ENCODE measurements at places on chromosomes 6 and 20.

DNA sequence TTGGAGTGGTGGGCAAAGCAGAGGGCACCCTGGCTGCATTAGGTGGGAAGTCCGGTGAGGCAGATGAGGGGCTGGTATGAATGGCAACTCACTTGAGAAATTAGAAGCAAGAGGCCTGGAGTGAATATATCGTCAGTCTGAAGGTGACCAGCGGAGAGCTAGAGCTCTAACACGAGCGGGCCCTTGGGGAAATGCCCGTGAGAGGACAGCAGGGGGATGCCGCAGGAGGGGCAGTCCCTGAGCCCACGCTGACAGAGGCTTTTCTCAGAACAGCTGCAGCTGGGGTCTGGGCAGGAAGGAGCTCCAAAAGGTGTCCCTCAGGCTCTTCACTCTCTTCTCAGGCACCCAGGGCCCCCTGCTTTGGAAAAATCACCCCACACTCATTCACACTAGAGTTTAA, 32.0 kb upstream of the CD93 start:
- DNase-seq: no peak

GRCh38 chr6:837380-837779, 144.4 kb upstream of the EXOC2 start:
- no peak for DNase-seq

- DNase-seq: no peak
Measured at GRCh38 chr6:4804095-4804494, 27.9 kb downstream of the CDYL start.

DNA sequence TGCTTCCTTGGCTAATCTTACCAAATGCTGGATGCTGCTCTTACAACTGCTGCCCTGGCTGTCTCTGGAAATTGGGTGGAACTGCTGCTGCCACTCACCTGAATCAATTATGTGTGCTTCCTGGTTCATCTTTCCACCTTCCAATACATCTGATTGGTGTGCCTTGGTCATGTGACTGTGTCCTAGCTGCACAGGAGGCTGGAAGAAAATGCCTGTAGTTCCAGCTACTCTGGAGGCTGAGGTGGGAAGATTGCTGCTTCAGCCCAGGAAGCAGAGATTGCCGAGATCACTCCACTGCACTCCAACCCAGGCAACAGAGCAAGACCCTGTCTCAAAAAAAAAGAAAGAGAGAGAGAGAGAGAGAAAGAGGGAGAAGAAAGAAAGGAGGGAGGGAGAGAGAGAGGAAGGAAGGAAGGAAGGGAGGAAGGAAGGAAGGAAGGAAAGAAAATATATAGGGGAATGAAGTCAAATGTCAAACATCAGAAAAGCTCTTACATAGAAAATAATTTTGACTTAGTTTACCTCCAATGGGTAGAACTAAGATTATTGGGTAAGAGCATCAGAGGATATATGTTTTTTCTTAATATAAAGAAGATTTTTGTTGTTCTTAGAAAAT, 14.1 kb upstream of the PPARD start:
- no peak for DNase-seq

GRCh38 chr6:2733324-2733723, 17.4 kb downstream of the MYLK4 start:
- peak; percentile 3 for DNase-seq

GRCh38 chr6:10151144-10151915, 263.5 kb downstream of the TFAP2A start:
- no peak for DNase-seq

DNA sequence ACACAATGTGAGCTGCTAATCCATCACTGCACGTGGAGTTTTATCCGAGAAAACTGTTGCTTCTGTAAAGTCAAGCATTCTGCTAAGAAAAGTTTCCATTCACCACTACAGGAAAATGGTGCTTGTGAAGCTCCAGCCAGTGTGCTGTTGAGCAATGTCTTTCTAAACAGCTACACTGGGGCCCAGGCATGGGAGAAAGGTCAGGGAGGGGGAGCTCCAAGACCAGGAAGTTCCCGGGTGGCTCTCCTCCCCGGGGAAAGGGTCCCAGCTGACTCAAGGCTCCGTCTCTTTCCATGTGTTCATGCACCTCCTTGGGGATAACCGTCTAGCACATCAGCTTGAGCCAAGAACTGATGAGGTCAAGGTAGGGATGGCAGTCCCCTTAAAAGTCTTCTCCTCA, 20.5 kb downstream of the RPP40 start:
- no peak for DNase-seq

DNA sequence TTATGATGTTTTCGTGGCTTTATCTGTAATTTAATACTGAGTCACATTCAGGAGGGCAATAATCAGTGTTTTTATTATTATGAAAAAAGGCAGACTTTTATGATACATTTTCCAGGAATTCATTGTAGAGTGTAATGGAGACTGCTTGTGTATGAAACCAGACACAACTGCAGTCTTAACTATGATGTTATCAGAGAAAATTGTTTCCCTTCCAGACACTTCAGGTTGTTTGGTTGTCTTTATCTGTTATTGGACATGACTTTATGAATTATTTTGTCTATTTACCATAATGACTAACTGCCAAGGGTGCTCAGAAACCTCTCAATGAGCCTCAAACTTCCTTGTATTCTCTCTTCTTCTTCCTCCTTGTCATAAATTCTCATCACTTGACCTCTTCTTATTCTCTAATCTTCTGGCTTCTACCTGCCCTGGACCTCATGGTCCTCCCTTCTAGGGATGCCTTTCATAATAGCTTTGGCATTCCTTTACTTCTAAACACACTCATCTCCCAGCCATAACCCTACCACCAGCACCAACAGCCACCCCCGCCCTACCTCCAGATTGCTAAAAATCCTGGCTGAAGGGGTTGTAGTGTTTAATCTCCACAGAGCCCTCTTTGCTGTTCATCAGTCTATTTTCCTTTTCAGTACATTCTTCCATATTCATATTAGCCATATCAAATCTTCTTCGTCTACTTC, 492.5 kb downstream of the CDKAL1 start:
- DNase-seq: no peak

DNA sequence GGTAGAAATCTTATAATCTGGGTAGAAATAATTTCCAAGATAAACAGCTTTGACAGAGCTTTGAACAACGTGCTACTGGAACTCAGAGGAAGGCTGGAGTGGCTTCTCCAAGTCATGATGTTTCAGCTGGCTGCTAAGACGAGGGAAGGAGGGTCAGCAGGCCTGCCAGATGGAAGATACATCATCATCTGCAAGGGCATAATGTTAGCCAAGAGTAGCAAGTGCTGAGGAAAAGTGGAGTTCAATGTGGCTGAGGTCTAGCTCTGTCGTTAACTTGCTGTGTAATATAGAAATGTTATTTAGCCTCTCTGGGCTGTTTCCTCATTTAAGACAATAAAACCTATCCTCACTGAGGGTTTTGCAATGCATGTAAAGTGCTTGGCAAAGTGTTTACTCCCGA, 35.1 kb downstream of the RGS17 start:
- no peak for DNase-seq

DNA sequence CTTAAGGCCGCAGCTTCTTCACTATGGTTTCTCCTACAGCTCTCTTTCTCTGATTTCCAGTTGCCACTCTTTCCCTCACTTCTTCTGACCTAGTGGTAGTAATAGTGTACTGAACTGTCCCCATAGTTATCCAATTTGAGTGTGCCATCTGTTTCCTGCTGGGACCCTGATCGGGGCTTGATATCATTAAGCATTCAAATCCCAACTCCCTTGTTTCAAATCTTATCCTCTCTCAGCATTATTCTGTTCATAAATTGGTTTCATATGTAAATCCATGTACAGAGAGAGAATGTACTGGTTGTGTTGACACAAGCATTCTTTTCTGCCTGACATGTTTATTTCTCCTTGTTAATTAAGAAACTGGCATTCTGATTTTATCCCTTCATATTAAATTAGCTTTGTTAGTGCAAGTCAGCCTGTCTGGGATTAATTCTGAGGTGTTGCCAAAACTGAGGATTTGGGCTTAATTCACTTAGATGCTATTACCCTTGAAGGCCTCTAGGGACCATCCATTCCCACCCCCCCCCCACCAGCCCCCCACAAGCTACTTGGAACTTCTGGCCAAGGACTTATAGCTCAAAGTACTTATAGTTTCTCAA, 84.6 kb upstream of the PROKR2 start:
- DNase-seq: no peak

- DNase-seq: no peak
Measured at GRCh38 chr6:138797806-138798446, 2.0 kb downstream of the ECT2L start.

DNA sequence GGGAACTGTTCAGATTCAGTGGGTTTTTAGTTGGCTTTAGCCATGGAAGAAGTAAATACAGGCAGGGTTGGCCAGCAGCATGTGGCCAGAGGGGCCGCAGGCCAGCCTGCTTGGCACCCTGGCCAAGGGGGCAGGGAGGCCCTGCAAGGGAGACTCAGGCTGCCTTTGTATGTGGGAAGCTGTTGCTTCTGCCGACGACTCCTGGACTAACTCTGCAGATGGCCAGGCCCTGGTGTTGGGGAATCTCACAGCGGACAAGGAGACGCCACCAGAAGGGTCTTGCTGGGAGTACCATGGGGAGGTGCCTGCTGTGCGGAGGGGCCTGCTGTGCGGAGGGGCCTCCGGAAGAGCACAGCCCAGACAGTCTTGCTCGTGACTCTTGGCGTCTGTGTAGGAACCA, 25.2 kb downstream of the PYGB start:
- DNase-seq: no peak

- DNase-seq: no peak
Measured at GRCh38 chr6:140500849-140501248, 1126.4 kb upstream of the CITED2 start.

DNA sequence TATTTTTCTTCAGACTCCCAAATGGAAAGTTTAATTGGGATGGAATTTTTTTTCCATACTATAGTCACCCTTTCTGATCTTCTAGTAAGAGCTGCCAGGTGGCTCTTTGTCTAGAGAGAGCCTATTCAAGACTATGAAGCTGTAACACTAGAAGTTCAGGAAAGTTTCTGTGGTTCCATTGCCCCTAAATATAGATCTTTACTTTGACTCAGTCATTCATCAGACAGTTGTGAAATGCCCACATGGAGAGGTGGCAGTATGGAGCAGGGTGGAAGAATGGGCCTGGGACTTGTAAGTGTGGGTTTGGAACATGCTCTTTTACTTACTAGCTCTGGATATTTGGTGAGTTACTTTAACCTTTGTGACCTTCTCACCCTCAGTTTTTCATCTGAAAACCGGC, 87.8 kb downstream of the CTNNBL1 start:
- no peak for DNase-seq

GRCh38 chr6:121505284-121505683, 69.8 kb downstream of the GJA1 start:
- DNase-seq: no peak

GRCh38 chr20:61529354-61529753, 277.3 kb downstream of the CDH4 start:
- no peak for DNase-seq

DNA sequence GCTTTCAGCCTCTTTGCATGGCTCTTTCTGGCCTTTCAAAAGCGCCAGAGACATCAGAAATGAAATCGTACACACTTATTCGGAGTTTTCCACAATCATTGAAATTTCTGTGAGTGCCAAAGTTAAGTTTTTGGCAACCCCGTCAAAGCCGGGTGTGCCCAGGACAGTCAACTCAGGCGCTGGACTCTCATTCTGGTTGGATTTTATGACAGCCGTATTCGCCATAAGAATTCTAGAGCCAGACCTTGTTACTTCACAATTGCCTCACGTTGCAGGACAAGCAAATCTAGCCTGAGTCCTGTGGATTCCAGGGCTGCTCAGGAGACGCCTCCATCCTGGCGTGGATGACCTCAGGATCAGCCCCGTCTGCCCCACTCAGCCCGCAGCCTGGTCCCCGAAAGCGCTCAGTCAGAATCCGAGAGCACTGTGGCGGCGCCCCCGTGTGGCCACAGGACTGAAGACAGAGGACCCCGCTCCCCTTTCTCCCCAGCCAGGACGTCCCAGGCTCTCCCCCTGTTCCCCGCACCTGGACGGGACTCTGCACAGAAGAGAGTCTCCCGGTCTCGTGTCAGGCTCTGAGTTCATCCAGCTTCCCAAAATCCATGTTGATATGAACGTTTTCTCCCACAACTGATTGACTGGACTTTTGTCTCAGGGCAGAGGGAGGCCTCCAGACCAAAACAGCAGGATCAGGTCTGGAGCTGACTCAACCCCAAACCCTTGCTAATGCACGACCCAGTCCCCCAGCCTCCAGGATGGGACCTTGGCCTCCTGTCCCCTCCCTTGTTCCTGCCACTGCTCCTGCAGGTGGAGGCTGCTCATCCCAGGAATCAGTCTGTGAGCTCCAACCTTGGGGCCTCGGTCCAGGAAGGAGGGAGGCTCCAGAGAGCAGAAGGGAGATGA, 38.2 kb downstream of the MICA start:
- peak; percentile 90 for DNase-seq

GRCh38 chr20:49620364-49621240, 52.7 kb upstream of the PTGIS start:
- no peak for DNase-seq
